ENCODE measurements at places on chromosomes 1 and 21.

DNA sequence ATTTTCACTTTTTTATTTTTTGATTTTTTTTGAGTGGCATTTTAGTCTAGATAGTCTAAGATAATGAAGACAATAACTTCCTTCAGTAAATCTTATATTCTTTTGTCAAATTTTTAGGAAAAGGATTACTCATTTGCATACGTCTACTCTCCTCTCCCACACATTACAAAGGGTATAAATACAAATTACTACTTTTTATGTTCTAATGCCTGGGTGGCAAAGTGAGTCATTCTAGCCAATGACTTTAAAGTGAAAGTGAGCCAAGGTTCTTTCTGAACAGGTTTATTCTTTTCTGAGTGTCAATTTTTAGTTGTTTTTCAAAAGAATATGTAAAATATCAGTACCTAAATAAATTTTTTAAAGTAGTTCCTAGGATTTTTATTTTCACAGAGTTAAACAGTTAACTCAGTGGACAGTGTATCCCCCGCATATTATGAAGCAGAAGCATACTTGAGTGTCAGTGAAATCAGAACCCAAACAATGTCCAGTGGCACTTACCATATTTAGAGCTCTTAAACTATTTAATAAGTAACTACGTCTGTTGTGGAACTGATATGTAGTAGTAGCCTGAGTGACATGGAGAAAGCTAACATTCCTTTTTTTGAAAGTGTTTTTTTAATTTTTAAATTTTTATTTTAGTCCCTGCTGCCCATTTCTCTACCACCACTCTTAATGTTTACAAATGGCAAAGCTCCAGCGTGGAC is 141.7 kb downstream of the PHTF1 start:
- DNase-seq, result no peak

DNA sequence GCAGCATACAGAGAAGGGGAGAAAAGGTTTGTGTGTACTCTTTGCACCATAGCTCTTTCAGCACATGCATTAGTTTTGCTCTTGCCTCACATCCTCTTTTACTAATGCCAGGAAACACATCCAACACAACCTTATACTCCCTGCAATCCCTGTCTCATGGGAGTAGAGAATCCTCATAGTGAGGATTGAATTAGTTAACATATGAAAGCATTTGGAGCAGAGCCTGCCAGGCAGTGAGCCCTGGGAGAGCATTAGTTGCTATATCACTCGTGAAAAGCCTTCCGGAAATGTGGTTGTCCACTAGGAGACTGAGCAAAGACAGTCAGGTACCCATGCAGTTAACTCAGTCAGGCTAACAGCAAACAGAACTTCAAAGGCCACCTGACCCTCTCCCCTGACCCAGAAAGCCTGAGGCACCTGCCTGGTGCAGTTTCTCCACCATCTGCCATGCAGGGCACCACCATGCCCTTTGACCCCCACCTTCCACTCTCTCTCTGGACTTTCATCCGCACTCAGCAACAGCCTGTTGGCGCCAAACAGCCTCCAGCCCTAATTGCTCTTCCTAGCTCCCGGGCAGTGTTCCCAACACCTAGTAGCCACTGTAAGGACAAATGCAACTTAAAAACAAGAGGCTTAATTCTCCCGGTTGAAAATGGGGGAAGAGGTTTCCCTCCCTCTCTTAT is 14.9 kb upstream of the AGT start:
- no peak for DNase-seq

- no peak for DNase-seq
Measured at GRCh38 chr1:89736937-89737733, 83.7 kb upstream of the LRRC8D start.

- DNase-seq, result no peak
Measured at GRCh38 chr1:21749109-21749508, 33.8 kb downstream of the USP48 start.

GRCh38 chr1:153384958-153385580 is 5.8 kb downstream of the S100A8 start:
- no peak for DNase-seq

DNA sequence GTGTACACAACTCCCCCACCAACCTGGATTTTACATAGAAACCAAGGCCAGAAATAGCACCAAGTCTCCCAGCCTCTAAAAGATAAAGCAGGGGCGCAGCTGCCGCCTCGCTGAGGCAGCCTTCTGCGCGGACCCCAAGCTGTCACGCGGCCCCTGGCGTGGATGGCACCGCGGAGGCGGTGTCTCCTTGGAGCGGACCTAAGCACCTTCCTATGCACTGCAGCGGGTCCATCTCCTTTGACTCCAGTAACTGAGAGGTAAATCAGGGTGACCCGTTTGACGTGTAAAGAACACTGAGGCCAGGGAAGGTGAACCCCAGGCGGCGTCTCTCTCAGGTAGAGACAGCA is 17.0 kb downstream of the ZNF697 start:
- DNase-seq, result no peak

GRCh38 chr1:167453123-167453522 is 65.2 kb downstream of the CD247 start:
- DNase-seq, result no peak

GRCh38 chr1:225592362-225593025 is 60.4 kb downstream of the ENAH start:
- no peak for DNase-seq

- no peak for DNase-seq
Measured at GRCh38 chr1:93448292-93448982, 519 bp downstream of the FNBP1L start.

DNA sequence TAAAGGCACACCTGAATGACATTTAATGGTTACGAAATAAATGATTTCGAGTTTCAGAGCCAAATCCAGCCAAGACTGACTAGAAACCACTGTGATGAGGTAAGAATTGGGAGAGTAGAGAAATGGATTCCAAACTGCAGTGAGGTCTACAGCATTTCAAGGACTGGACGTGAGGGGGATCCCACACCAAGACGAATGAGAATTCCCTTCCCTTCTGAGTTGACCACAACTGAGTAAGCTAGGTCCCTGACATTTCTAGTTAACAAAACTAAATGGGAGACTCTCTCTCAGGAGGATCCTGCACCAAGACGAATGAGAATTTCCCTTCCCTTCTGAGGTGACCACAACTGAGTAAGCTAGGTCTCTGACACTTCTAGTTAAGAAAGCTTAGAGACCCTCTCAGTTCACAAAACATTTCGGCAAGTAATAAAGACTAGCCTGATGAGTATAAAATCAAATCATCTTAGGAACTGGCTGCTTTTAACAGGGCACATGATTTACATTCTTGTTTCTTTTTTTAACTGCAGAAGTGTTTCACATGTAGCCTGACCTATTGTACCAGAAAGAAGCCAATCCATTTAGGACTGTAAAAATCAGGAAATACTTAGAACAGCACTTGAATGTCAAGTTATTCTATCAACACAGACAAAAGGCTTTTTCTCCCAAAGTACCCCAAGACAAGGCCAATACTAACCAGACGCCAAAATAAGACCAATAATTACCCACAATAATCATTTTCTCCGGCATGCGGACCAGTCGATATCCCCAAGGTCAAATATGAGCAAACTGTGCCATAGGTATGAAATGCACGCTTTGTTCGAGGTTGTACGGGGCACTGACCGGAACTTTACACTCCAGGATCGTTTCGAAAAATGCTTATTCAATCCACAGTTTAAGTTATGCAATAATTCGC is 1.4 kb upstream of the SPATA1 start:
- no peak for DNase-seq

- DNase-seq, result no peak
Measured at GRCh38 chr1:16340673-16341072, 11.6 kb downstream of the FBXO42 start.

DNA sequence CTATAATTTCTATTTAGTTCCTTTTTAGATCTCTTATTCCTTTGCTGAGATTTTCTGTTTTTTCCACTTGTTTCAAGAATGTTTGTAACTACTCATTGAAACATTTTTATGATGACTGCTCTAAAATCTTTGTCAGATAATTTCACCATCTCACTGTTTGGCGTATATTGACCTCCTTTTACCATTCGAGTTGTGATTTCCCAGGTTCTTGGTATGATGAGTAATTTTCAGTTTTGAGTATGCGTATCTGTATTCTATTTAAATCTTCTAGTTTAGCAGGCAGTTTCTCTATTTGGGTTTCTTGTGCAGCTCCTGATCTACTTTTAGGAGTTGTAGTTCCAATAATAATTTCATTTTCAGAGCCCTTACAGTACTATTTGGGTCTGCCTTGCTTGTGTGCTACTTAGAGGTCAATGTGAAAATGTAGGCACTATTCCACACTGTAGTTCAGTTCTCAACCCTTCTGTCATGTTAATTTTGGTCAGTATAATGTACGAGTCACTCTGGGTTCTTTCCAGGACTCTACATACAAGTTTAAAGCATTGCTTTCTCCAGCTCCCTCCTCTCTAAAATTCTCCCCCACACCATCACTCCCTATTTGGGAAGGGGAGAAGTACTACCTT is 115.5 kb downstream of the ACBD6 start:
- DNase-seq, result no peak

- DNase-seq, result no peak
Measured at GRCh38 chr1:160309185-160309557, 24.2 kb upstream of the PEX19 start.

DNA sequence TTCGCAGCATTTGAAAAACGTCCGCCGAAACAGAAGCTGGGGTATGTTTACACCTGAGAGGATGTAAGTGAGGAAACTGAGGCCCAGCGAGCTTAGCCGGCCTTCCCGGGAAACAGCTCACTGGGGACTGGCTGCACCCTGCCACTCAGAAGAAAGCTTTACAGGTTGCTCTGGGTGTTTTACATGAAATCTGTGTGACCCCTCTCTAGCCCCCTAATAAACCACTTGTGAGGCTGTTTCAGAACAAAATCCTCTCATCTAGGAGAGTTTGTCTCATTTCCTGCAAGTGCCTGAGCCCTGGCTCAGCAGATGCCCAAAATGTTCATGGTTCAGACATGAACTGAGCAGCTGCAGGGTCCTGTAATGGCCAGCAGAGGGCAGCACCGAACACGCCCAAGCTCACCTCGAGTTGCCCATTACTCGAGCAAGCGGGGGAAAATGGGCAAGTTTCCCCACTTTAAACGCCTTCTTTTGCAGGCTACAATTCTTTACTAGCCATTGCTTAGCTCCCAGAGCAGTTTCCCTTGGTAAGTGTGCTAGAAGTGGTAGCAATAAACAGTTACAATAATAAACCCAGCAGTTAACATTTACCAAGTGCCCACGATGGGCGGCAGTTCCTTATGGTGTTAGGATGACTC is 76.4 kb downstream of the FHAD1 start:
- DNase-seq, result peak; percentile 38

- no peak for DNase-seq
Measured at GRCh38 chr1:39393645-39394044, 97.8 kb upstream of the BMP8A start.
